ENCODE measurements at places on chromosomes 16 and 17.
A peak's percentile ranks its signal among the peaks of the same experiment; 100 is the strongest.

DNA sequence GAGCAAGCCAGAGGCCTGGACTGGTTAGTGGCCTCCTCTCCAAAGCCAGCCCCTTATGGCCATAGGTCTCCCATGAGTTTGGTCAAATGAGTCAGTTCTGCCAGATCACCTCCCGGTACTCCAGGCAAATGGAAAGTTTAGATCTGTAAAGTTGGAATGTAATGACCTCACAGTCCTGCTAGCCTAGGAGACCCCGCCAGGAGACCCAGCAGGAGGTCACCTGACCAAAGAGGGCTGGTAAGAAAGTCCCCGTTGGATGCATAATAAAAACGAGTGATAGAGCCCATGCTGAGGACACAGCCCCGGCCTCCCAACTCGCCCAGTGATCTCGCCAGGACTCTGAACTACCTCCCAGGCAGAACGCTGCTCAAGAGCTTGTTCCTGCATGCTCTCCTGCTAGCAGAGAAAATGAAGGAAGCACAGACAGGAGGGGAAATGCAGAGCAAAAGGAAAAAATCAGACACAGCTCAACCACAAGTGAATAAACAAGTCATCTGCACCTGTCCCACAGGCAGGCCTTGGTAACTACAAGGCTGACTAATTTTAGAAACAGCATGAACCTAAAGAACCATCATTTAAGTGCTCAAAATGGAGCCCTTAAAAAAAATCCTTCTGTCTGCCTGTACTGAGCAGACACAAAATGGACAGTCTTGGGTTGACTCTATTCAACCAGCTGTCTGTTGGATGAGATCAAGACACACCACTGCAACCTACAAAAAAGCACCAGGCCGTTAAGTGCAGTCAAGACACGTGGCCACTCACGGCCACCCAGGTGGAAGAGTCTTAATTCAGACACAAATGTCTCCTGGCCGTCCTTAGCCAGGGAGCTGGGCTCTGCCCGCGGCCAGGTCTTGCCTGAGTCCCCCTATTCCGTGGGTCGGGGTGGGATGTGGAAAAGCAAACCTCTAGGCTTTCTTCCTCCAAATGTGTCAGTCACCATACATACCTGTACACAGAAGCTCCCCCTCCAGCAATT, 9.2 kb downstream of the CDIP1 start:
- peak; percentile 61 for DNase-seq

DNA sequence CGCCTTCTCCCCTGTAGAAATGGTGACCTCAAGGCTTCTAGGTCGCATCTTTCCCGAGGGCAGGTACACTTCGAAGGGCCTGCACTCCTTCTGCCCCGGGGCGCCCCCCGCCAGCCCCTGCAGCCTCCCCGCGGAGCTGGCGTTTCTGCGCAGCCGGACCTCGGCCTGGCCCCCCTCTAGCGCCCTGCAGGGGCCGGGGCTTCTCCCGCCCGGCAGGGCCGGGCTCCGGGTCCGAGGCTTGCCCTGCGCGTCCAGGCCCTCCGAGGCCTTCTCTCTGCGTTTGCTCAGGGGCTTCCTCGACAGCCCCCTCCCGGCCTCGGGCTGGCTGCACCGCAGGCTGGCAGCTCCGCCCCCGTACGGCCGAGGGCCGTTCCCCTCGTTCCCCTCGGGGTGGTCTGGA, 2.1 kb downstream of the MEFV start:
- DNase-seq: no peak

GRCh38 chr16:28607116-28607623, 2.7 kb downstream of the SULT1A1 start:
- DNase-seq: no peak

DNA sequence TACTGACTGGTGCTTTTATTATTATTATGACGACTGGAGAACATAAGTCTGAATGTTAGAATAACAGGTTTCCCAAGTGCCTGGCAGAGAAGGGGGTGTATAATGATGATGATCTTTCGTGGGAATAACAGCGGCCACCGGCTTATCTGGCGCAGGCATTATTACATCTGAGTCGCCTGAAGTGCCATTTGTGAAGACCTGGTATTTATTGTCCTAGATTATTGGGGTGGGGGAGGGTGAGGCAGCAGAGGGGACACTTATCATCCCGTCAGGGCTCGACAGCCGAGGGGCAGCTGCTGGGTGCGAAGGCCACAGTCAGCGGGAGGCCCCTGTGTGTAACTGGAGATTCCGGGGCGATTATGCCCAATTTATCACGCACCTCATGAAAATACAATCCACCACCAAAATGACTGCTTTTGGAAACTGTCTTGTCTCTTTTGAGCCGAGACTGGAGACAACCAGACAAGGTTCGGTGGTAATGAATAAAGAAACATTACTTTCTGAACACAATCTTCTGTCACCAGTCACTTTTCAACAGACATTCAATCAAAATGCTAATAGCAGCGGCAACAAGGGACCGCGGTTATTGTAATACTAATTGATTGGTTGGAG, 199.3 kb downstream of the CCDC182 start:
- DNase-seq: no peak

- DNase-seq: no peak
These were observed 331.2 kb downstream of the FOXL1 start for GRCh38 chr16:86909359-86910160.

DNA sequence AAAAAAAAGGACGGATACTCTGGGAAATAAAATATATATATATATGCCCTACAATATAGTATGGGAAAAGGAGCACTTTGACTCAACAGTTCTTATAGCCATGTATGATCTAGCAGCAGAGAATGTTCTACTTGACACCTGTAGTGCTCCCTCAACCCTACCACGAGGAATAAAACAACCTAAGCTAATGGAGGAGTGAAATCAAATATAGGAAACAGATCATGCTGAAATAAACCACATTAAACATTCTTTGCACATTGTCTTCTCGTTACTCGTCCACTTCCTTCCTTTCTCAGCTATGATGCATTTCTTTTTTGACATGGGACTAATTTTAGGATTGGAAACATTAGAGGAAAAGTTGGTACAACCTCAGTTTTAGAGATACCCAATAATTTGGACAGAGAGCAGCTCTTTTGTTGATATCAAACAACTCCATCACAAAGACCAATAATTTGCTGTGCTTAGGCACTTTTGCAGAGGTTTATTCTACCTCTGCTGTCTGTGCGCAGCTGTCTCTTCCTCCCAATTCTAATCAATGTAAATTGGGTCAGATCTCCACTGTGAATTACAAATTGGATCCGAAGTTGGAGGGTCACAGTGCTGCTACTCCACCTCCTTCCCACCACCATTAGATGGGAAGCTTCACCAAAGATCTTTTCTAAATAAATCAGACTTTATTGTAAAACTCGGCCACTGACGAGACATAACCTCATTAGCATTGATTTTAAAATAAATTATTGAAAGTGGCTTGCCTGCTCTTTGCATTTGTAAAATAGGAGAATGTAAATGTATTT, 65.8 kb downstream of the SNX11 start:
- no peak for DNase-seq

DNA sequence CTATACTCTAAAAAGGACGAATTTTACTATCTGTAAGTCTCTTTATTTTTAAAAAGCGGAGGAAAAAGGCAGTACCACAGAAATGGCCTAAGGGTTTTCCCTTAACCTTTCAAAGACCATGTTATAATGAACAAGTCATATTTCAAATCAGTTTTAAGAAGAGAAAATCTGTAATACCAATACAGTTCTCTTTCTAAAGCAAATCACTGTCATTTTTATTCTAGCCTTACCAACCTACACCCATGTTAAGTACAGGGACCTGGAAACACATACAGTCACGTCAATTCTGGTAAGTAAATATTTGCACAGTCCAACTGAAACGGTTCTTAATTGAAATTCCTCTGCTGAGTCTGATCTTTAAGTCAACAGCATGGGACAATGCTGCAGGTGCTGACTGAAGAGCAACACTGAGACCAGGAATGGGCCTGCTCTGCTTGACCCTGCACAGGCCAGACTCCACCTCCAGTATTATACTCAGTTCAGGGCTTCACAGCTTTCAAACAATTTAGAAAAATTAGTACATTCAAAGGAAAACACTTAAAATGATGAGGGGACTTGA, 20.2 kb downstream of the MBTPS1 start:
- DNase-seq: no peak

- DNase-seq: no peak
These were observed at the start of gene MYH11 for GRCh38 chr16:15856901-15857698. Gene MYH11 (minus strand): TSS chr16:15857028. CDS start chr16:15838252, 18,776 bp downstream.

DNA sequence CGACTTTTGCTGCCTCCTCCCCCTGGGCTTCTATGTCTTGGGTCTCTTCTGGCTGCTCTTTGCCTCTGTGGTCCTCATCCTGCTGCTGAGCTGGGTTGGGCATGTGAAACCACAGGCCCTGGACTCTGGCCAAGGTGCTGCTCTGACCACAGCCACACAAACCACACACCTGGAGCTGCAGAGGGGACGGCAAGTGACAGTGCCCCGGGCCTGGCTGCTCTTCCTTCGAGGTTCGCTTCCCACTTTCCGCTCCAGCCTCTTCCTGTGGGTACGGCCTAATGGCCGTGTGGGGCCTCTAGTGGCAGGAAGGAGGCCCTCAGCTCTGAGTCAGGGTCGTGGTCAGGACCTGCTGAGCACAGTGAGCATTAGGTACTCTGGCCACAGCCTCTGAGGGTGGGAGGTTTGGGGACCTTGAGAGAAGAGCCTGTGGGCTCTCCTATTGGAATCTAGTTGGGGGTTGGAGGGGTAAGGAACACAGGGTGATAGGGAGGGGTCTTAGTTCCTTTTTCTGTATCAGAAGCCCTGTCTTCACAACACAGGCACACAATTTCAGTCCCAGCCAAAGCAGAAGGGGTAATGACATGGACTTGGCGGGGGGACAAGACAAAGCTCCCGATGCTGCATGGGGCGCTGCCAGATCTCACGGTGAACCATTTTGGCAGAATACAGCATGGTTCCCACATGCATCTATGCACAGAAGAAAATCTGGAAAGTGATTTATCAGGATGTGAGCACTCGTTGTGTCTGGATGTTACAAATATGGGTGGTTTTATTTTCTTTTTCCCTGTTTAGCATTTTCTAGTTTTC, 2.3 kb downstream of the GP1BA start:
- peak; percentile 19 for DNase-seq

DNA sequence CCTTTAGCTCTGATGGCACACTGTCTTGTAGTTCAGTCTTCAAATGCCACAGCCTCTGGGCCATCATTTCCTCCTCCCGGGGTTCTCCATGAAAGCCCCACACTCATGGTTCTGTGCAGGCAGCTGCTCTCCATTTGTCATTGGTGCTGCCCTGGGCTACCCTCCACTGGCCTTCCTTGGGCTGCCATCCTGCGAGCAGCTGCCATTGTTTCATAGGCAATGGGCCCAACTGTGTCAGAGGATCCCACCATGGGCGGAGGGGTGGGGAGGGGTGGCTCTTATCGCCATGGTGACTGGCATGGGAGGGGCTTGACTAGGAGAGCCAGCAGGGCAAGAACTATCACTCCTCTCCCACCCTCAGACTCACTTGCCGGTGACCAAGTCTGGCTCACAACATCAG, 38.6 kb upstream of the BRD7 start:
- no peak for DNase-seq

- no peak for DNase-seq
These were observed 220.5 kb upstream of the XYLT1 start for GRCh38 chr16:17691106-17691898.

DNA sequence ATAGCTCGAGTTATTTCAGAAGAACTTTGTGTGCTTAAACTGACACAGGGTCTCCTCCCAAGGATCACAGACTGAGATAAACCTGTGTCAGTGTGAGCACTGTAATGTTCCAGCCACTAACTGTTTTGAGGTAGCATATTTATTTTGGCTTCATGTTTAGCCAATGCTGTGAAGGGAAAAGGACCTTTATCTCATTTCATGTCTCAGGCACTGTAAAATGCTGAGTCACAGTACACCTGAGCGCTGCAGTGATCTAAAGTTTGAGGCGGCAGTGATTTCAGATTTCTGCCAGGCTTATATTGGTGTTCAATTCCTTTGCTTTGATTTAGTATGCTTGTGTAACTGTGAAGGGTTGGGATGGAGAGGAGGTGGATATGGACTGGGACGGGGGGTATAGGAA, 3.1 kb upstream of the DNAJA2 start:
- peak; percentile 34 for DNase-seq

- no peak for DNase-seq
These were observed 160.9 kb downstream of the MAP2K6 start for GRCh38 chr17:69575346-69575761.

- DNase-seq: no peak
These were observed 15.2 kb downstream of the ALOX12B start for GRCh38 chr17:8072341-8072728.

DNA sequence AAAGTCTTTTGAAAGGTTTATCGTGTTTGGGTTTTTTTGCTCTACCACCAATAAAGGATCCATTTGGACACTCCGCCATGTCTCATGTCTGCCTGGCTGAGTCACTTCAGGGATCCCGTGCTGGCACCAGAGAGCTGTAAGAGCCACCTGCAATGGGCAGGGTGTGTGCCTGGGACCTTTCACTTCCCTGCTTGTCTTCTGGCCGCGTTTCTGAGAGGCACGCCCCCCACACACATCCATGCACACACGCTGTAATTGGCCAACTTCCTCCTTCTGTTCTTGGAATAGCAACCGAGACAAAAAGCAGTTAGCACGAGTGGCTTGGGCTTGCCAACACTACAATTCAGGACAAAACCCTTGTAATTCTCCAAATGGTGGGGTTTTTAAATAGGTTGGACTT, 9.8 kb upstream of the SOST start:
- no peak for DNase-seq

DNA sequence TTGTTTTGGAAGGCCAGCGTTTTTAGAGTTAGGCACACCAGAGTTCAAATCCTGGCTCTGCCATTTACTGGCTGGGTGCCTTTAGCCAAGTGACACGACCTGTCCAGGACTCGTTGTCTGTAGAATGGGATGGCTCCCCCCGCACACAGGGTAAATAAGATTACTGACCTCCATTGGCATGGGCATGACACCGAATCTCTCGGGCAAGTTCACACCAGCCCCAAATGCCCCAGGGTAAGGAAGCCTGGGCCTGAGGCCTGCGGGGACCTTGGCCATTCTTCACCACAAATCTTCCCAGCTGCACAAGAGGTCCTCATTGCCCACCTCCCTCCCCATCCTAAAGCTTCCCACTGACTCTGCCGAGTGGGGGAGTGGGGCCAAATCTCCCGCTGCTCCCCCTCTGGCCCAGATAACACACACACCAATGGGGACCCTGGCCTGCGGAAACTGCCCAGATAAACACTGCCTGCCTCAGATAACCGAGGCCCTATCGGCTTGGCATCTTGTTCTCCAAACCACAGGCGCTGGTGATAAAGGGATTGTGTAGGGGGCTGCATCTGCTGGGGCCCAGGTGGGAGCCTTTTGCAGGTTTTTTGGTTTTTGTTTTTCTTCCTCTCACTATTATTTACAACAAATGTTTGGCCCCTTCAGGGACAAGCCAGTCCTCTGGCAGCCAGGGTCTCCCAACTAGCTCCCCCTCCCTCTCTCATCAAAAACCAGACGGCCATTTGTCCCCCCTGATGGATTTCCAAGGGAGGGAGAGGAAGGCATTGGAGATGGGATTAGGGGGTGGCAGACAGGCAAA, 75.0 kb upstream of the LHX1 start:
- DNase-seq: no peak

- no peak for DNase-seq
These were observed 67.5 kb downstream of the SMPD3 start for GRCh38 chr16:68380676-68381362.
